ENCODE measurements at places on chromosomes 5 and 9.

DNA sequence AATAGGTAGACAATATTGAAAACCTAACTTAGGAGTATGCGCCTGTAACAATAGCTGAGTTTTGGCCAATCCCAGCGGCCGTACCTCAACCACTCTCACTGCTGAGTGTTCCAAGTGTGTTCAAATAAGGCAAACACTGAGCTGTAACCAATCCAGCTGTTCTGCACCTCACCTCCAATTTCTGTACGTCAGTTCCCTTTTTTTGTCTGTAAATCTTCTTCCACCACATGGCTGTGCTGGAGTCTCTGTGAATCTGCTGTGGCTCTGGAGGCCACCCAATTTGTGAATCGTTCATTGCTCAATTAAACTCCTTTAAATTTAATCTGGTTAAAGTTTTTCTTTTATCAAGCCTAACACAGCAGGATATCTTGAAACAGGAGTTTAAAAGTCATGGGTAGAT, 116.3 kb downstream of the SLC28A3 start:
- DNase-seq, result no peak

DNA sequence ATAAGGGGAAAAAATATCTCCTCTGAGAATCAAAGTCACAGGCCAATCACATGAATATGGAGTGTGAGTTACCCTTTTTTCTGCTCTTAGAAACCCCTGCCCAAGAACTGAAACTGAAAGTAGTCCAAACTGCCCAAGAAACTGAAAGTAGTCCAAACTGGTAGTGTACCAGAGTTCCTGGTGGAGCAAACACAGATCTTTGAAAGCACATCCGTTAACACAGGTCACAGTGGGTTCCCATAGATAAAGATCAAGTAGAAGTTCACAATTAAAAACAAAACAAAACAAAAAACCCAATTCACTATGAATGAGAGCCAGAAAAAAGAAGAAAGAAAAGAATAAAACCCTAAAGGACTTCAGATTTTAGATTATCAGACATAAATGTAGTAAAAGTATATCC, 332.4 kb upstream of the EFNA5 start:
- DNase-seq, result no peak

GRCh38 chr5:159210210-159210661, 883 bp upstream of the RNF145 start:
- DNase-seq, result no peak

- no peak for DNase-seq
Observed at GRCh38 chr5:65769539-65769938, 47.5 kb downstream of the NLN start.

DNA sequence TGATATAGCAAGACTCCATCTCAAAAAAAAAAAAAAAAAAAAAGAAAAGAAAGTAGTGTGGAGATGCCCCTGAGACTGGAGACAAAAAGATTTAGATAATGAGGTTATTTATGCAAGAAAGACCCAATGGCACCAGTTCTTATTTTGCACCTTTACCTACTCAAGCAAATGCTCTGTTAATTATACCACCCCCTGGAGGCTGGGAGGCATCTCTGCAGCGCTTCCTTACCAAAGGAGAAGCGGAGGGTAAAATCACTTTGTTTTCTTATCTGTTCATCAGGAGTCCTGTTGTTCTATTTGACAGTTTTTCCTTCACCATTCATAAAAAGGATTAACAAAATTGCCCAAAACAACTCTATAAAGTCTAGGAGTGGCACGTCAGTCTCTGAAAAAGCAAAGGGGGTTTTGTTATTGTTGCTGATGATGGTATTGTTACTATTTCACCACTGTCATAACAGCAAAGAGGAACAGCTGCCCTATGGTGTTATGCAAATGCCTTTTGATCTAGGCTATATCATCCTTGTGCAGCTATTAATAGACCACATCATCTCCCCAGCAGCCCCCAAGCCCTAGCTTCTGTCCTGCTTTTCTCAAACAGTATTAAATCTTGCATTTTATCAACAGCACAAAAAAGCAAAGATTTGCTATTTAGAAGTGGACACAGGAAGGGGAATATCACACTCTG, 174.0 kb downstream of the PALM2AKAP2 start:
- DNase-seq, result no peak

GRCh38 chr9:28120184-28120583, 546.9 kb upstream of the C9orf72 start:
- no peak for DNase-seq

DNA sequence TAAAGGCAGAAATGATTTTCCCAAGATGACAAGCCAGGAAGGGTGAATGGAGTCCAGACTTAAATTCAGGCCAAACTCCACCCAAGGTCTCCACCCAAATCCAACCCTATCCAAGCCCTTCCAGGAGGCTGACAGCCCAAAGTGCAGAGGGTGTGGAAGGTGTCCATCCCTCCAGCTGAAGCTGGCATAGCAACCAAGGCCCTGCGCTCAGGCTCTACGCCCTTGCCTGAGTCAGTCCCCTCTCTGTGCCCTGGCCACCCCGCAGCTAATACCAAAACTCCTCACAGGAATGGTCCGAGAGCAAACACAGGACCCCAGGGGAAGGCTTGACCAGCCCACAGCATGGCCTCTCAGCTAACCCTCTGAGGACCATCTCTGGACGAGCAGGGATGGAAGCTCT, 2.1 kb downstream of the SEPTIN8 start:
- no peak for DNase-seq

DNA sequence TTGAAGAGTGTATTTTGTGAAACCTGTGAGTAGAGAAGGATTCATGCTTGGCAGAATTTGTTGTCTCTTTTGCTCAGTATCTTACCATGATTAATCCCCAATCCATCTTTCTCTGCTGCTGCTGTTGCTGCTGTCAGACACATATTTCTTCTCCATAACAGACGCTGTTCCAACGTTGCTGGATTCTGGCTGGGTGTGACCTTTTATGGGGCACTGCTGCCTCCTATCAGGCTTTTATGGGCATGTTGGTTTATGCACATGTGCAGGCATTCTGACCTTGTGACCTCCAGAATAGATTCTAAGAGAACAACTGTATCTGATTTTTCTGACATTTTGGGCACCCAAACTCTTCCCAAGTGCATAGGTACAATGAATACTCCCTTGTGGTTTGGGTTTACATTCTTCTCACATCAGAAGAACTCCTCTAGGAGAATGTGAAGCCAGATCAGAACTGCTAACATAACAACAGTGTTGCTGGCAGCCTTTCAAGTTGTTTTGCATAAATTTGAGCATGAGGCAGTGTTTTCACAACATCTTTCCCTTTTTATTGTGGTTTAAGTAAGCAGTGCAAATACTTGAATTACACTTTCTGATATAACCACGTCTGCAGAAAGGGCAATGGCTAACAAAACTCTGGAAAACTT, 9.2 kb upstream of the ISL1 start:
- no peak for DNase-seq

- DNase-seq, result no peak
Observed at GRCh38 chr5:94192658-94193391, 425.6 kb downstream of the KIAA0825 start.

GRCh38 chr9:127762111-127762676, 16.3 kb downstream of the SH2D3C start:
- no peak for DNase-seq

DNA sequence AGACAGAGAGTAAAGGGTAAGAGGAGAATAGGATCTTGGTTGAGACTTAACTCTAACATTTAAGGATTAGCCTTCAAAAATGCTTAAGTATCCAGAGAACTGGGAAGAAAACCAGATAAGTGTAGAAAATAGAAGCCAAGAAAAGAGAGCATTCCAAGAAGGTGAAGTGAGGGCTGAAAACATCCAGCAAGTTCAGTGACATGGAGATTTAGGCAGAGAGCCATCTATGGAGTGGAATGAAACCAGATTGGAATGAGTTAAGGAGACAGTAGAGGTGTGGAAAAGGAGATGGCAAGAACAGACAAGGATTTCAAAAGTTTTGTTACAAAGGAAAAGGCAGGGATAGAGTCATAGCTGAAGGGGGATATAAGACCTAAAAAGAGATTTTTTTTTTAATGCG, 188.1 kb downstream of the TRPM3 start:
- DNase-seq, result no peak

GRCh38 chr9:82457891-82458290, 469.3 kb downstream of the SPATA31D1 start:
- DNase-seq, result no peak

GRCh38 chr5:115196161-115196560, 26.5 kb upstream of the TRIM36 start:
- no peak for DNase-seq

DNA sequence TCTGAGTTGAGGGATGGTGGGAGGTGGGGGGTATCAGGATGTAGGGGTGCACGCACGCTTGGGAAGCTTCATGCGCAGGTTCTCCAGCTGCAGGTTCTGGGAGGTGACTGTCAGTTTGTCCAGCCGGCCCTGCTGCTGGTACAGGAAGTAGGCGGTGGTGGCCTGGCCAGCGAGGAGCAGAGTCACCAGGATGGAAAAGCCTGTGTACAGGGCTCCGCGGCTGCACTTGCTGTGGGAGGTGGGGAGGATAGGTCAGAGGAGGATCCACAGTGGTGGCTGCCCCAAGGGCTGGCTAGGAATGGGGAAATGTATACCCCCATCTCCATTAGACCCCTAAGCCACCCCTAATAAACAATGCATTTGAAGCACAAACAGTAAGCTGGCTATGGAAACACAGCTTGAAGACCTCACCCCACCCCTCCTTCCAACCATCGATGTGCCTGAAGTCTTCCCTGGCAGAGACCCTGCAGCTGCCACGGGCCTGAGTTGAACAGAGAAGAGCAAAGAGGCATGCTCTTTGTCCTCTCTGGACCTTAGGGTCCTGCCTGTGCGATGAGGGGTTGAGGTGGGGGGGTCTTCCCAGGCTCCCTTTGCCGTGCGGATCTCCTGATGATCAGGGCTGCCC, 5.5 kb downstream of the CD74 start:
- no peak for DNase-seq

DNA sequence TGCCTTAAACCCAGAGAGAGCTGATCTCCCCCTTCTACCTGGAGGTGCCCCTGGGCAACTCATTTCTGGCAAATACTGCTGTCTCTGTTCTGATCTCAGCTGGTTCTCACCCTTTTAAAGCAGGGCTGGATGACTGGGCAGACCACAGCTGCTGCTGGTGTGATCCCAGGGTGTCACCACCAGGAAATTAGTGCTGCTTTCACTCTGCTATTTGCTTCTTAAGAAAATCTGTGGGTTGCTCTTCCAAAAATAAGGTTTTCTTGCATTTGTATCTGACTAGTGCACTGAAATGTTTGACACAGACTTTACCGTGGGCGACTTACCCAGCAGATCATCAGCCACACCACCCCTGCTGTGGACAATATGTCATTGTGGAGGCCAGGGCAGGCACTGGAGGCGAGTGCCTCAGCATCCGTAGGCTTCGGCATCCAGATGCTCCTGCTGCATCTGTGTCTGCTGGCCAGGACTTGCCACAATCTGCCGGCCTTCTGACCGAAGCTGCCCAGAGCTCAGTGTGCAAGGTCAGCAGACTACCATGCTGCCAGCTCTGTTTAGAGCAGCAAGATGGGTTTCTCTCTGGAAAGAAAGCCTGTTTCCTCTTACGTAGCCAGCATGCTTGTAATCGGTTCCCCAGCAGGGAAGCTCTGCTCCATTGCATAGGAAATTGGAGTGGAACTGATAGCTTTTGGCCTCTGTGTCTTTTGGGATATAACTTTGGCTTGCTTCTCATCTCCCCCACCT, 13.6 kb downstream of the ARHGAP26 start:
- DNase-seq, result no peak

GRCh38 chr9:1007312-1007711, 30.9 kb downstream of the DMRT3 start:
- no peak for DNase-seq
